Activated naive CD8-positive, alpha-beta T cell treated with anti-CD3 and anti-CD28 coated beads for 36 hours (primary cell): ENCODE measurements at places on chromosomes 2 and 18.

DNA sequence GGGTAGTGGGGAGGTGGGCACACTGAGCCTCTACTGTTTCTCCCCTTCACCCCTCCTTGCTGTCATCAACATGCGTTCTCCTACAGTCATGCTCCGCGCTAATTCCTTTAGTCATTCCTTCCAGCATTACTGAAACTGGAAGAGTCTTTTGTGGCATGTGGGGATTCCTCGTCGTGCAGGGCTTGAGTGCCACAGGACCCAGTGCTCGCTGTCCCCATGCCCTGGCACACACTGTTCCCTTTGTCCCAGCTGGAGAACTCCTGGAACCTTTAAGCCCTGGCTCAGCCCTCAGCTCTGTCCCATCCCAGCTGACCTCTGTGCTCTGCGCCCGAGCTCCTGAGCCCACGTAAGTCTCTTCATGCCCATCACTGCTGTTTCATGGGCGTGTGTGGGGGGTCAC lies 42.1 kb downstream of the ODC1 start:
- no peak for DNase-seq

GRCh38 chr2:111117598-111118480 lies 2.9 kb upstream of the BCL2L11 start:
- DNase-seq = peak; percentile 34

- DNase-seq = peak; percentile 2
These were observed 107.4 kb downstream of the CPO start for GRCh38 chr2:207046724-207047123.

DNA sequence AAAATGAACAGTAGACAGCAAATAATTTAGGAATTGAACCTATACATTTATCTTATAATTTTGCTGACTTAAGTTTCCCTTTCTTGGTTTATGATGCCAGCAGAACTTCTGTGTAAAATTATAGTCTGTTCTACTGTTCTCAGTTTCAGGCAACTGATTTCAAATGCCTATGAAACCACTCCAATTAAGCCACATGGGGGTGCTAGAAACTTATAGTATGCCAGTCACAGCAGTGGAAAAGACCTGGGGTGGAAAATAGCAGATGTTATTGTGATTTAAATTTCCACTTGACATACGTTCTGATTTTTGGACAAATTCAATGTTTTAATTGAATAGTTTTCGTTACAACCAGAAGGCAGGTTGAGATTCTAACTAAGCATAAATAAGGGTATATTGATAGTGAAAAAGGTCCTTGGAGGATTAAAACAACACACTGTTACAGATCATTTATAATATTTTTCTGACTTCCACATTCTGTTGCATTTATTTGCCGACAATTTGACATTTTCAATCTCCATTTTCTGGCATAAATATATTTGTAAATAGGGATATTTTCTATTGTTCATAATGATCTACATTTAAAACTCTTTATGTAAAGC lies 61.4 kb downstream of the CPS1 start:
- DNase-seq = no peak

GRCh38 chr2:96095116-96095636 lies 21.2 kb downstream of the ADRA2B start:
- DNase-seq = no peak

DNA sequence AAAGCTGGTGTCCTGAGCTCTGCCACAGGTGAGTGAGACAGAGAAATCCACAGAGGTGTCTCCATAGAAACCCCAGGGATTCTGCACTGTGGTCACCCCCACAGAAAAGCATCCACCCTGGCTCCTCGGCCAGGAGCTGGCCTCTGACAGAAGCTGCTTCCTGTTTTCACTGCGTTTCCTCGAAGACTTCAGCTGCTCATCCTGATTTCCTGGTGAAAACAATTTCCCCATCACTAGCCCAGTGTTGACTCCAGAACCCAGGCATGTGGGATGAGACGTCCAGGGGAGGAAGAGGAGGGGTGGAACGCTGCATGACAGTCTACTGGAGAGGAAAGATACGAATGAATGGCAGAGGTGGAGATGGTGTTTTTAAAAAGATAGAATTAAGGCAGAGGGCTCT lies 60.3 kb upstream of the GPR45 start:
- DNase-seq = no peak

- no peak for DNase-seq
These were observed 32.2 kb upstream of the REL start for GRCh38 chr2:60849187-60849586.

DNA sequence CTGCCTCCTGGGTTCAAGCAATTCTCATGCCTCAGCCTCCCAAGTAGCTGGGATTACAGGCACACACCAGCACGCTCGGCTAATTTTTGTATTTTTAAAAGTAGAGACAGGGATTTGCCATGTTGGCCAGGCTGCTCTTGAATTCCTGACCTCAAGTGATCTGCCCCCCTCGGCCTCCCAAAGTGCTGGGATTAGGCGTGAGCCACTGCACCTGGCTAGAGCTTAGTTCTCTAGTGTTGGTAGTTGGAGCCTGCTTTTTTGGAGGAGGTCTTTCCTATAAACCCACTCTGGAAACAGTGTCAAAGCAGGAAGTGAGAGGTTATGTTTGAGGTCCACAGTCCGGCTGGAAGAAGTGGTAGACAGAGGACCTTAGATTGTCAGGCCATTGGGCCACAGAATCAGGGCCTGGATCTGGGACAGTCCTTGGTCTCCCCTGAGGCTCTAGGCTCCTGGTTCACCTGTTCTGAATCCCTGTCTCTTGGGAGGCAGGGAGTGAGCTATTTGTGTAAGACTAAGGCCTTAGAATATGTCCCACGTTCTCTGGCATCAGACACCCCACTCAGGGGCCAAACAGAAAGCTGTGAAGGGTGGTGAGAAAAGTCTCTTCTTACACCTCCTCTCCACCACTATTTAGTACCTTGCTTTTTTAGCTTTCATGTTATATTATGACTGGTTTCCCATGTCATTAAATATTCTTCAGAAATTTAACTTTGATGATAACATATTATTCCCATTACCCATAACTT lies 34.5 kb downstream of the PCBP1 start:
- no peak for DNase-seq

- no peak for DNase-seq
These were observed 96.4 kb downstream of the KYNU start for GRCh38 chr2:142973822-142974207.

- DNase-seq = no peak
These were observed 98.7 kb downstream of the FAM210A start for GRCh38 chr18:13627639-13628038.

DNA sequence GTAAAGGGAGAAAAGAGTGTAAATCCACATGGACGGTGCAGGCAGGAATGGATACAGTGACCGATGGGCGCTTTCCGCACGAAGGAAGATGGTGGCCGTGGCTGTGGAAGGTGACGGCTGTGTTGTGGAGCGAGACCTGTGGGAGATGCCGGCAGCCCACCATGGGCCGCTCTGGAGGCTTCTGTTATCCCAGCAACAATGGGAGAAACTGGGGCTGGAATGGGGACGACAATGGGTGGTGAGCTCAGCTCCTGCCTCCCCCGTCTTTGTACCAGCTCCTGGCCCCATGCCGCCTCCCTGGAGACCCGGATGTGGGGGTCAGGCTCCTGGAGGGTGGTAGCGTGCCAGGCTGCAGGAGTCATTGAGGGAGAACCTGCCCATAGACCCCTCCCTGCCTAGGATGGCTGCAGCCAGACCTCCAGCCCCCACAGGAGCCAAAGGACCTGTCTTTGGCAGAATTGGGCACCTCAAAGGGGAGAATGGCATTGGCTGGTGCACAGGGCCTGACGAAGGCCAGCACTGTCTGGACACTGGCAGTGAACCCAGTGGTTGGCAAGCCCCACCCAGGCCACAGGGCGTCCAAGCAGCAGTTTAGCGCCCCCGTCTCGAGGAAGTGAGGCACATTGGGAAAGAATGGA lies 72.6 kb downstream of the SLC66A2 start:
- no peak for DNase-seq

DNA sequence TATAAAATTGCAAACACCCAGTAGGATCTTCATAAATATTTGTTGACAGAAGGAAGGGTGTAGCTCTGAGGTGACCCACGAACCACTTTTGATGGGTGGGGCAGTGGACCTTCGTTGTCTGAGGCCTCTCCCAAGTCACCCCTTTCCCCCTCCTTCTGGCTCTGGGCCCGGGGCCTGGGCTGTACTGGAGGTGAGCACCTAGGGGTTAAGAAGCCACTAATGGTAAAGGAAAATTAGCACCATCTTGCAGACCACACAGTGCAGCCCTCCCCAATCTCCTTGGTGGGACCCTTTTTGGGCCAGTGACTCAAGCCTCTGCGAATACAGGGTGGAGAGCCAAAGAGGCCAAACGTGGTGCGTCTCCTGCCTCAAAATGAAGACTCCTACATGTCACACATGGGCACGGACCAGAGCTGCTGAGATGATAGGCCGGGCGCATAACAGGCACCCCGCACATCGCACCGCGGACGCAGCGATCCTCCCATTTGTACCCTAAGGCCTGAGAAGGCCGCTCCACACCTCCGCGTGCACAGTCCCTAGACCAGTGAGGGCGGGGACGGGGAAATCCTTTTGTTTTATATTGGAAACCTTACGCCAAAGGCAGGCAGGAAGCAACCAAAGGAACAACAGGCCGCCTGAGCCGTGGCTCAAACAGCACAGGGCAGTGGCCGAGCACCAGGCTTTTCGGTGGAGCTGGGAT lies 31.9 kb upstream of the ATP6V1B1 start:
- DNase-seq = no peak

DNA sequence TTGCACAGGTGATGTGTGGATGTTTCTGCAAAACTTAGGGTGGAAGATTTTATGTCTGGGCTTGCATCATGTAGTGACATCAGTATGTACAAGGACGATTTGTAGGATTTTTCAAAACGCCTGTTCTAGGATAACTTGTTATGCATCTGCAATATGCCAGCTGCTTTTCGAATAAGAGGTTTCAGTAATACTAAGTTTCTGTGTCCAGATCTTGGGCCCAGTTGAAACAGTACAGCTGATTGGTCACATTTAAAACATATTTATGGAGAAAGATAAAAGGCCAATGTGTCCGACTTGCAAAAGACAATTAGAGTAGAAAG lies 1.2 kb downstream of the PTPN4 start:
- DNase-seq = no peak

DNA sequence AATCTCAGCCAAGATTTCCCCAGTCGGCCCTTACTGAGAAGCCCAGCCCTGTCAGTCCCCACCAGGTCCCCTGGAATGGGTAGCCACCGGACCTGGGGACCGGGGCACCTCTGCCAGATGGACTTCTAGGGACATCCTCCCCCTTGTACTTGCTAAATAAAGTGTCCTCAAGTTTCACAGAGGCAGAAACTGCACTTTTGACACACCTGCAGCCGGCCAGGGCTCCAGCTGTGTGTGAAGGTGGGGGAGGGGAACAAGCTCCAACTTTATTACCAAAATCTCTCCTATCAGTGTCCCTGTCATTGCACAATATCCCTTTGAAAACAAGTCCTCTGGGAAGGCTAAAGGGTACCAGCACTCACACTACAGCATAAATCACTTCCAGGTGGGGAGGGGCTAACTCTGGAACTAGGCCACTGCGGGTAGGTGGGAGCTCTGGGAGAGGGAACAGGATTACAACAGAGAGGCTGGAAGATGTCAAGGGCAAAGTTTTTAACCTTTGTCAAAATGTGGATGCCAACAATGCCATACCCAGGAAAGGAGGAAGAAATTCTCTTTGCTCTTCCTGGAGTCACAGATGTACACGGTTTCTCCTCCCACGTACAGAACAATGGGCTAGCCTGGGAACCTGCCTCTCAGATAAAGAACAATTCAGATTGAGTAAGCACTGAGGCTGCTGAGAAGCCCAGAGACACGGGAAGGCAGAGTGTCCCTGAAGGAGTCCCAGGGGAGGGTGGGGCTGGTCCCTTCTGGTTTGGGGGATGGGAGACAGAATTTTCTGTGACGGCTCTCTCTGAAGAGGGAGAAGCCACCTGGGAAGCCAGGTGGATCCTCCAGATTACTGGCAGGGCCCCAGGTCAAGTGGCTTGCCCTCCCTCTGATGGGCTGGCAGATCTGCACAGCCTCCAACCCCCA lies 11.0 kb downstream of the SDC1 start:
- no peak for DNase-seq

DNA sequence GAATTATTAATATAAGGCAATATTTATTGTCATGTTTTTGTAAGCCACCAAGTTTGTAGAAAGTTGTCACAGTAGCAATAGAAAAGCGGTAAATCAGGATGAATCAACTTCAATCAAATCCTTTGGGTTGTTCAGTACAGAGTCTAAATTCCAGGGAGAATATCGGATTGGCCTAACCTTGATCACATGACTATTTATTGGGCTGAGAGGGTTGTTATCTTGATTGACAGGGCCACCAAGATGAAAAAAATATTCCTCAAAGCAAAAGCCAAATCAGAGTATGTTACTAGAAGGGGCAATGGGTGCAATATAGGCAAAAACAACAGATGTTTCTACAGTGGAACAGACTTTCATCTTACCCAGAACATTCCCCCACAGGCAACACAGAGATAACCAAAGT lies 270.0 kb downstream of the METTL4 start:
- DNase-seq = no peak

GRCh38 chr2:112774536-112775285 lies 9.6 kb downstream of the IL1A start:
- DNase-seq = no peak

DNA sequence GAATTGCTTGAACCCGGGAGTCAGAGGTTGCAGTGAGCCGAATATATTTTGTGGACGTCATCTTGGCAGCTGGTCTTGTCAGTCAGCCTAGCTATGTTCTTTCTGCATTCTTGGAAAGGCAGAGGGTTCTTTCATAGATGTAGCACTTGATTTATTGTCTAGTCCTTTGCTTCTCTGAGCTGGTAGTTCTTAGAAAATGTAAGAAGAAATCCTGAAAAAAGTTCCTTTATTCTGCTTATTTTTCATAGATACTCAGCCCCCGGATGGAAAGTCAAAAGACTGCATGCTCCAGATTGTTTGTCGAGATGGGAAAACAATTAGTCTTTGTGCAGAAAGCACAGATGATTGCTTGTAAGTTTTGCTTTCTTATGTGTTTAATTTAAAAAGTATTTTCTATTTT lies 21.3 kb downstream of the PLEKHB2 start:
- DNase-seq = no peak

GRCh38 chr18:61308004-61308403 lies 25.2 kb upstream of the CDH20 start:
- DNase-seq = no peak

DNA sequence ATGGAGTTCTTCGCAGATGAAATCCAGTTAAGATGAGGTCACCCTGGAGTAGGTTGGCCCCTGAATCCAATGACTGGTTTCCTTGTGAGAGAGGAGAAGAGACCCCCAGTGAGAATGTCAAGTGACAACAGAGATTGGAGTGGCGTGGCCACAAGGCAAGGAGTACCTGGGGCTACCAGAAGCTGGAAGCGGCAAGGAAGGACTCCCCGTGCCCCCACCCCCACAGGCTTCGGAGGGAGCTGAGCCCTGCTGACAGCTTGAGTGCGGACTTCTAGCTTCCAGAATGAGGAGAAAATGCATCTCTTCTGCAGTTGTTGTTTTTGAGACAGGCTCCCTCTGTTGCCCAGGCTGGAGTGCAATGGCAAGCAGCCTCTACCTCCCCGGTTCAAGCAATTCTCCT lies 78.0 kb upstream of the HPCAL1 start:
- DNase-seq = no peak

- DNase-seq = no peak
These were observed 459.9 kb upstream of the CELF4 start for GRCh38 chr18:38025433-38026038.
